ENCODE measurements at places on chromosomes 5 and 9.

- DNase-seq = no peak
These were observed 873 bp downstream of the C9orf50 start for GRCh38 chr9:129619787-129620668.

- DNase-seq = no peak
These were observed 695.0 kb downstream of the DTWD2 start for GRCh38 chr5:118293378-118293777.

DNA sequence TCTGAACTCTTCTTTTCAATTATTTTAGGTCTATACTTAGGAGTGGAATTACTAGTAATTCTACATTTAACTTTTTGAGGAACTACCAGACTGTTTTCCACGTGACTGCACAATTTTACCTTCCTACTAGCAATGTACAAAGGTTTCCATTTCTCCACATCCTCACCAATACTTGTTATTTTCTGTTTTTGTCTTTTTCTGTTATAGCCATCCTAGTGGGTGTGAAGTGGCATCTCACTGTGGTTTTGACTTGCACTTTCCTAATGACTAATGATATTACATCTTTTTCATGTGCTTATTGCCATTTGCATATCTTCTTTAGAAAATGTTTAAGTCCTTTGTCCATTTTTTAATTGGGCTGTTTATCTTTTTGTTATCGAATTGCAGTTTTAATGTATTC lies 136.9 kb upstream of the EGFLAM start:
- DNase-seq = no peak

DNA sequence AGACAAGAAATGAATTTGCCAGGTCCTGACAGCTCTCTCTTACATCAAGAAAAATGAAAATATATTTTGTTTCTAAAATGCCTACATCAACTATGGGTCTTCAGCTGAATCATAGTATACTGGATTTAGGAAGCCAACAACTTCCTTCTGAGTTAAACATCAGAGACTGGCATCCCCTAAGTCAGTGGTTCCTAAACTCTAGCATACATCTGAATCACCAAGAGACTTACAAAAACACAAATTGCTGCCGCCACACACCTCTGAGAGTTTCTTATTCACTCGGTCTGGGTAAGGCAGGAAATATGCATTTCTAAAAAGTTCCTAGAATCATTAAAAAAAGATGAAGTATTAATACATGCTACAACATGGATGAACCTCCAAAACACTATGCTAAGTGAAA lies 60.4 kb upstream of the TMEM252 start:
- peak; percentile 50 for DNase-seq

- no peak for DNase-seq
These were observed 27.2 kb downstream of the TNFAIP8 start for GRCh38 chr5:119383008-119383407.

DNA sequence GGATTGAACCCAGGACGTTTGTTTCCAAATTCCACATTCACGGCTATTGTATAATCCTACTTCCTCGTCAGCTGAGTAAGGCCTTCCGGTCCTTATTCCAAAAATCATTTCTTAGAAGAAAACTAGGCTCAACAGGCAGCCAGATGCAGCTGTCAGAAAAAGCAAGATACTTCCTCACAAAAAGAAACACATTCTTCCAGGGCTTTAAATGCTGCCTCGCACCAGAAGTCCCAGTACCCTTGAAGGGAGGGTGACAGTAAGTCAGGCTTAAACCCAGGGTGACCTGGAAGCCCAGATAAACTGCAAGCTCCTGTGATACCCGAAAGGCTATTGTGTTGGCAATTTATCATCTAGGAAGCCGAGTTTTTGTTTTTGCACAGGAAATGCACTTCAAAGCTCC lies 414.0 kb downstream of the NFIB start:
- no peak for DNase-seq

- DNase-seq = no peak
These were observed at the start of gene CSF2 for GRCh38 chr5:132073231-132074013. TSS of gene CSF2 (plus strand) at chr5:132073789. CDS start at chr5:132073824, 35 bp downstream.

DNA sequence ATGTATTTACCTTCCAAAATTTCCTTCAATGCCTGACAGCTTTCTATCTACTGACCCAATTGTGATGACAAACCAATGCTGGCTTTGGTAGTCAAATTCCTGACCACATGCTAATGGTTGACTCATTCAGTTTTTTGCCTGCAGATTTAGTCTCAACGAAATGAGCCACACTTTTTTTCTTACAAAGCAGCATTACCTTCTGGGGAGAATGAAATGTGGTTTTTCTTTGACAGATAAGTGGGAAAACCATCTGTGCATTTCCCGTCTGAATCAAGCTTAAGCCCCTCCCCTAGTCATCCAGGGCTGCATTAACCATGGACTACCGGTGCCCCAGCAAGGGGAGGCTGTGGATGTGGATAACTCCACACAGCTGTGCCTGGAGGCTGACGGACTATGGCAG lies 99.6 kb upstream of the TAF11L2 start:
- peak; percentile 72 for DNase-seq

DNA sequence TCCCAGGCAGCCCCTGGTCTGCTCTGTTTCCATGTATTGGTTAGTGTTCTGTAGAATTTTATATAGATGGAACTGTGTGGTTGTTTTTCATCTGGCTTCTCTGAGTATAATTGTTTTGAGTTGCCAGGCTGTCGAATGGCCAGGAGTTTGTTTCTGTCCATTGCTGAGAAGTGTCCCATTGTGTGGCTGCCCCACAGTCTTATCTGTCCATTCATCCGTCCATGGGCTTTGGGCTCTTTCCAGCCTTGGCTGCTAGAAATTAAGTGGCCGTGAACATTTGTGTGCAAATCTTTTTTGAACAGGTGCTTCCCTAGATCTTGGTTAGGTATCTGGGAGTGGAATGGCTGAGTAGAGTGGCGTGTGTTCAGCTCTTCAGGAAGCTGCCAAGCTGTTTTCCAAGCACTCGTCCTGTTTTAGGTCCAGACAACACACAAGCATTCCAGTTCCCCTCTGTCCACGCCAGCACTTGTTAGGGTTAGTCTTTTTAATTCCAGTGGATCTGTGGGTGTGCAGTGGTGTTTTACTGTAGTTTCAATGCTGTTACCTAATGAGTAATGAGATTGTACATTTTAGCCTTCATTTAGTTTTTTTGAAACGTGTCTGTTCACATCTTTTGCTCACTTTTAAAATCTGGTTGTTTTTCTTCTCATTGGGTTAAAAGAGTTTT lies 122.2 kb upstream of the CACNA1B start:
- DNase-seq = no peak

DNA sequence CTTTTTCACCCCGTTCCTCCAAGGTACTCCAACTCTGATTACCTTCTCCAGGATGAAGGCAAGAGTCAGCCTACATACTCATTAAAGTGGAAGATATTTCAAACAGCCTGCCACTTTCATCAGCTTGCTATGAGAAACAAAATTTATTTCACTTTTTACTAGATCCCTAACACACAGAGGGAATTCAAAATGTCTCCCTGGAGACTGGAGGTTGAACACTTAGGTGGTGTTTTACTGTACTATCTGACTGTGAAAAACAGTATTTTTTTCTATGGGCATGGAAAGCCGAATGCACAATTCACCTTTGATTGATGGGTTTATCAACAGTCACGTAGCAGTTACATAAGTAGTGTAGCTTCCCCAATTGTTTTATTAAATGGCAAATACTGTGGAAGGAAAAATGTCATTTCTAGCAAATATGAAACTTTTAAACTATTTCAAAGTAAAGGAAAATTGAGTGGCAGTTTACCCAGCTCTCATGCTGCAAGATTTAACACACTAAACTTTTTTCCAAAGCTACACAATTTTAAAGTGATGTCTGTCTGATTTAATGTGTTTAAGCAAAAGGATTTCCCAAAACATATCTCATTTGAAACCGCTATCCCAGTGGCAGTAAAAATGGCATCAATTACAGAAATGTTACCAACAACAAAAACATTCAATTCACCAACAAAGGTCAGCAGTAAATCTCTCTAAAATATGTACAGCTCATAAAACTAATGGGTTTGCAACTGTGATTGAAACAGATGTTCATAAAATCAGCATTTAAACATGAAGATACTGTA lies 125.0 kb upstream of the TLE4 start:
- no peak for DNase-seq

DNA sequence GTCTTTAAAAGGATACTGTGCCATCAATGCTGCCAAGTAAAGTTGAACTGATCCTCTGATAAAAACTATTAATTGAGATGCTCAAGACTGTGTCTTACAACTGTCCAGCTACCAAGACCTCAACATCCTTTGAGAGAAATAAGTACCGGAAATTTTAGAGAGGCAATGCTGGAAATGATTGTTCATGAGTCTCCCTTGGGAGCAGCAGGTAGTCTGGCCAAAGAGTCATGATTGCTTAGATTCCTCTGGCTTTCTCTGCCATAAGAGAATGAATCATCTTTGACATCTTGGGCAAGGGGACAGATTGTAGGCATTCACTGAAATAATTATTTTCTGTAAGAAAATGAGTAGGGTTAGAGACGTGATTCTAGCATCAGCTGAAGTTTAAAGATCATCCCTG lies 466.6 kb upstream of the DAB2 start:
- no peak for DNase-seq

DNA sequence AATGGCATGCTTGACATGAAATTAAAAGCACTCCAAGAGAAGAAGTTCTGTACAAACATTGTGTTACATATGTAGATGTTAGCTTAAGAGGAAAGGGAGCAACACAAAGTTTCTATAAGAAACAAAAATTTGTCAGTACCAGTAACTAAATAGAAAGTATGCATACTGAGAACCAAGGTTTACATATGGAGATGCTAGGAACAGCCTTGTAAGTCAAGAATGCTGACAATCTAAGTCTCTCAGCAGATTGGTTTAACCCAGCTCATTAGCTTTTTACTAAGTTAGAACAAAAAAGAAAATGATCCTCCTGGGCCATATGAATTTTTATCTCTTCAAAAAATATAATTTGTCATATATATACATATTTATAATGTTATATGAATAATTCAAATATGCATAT lies 2022.1 kb upstream of the ACO1 start:
- no peak for DNase-seq

GRCh38 chr5:166083183-166083959 lies 2208.1 kb upstream of the WWC1 start:
- DNase-seq = no peak

DNA sequence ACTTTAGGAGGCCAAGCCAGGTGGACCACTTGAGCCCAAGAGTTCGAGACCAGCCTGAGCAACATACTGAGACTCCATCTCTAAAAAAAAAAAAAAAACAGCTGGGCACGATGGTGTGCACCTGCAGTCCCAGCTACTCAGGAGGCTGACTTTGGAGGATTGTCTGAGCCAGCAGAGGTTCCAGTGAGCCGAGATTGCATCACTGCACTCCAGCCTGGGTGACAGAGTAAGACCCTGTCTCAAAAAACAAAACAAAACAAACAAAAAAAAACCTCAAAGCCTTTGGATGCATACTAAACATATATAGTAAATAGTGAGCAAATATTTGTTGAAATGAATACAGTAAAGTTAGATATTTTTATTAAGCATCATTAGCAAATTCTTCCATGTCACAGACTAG lies 5.3 kb downstream of the SLC35D2 start:
- DNase-seq = no peak

DNA sequence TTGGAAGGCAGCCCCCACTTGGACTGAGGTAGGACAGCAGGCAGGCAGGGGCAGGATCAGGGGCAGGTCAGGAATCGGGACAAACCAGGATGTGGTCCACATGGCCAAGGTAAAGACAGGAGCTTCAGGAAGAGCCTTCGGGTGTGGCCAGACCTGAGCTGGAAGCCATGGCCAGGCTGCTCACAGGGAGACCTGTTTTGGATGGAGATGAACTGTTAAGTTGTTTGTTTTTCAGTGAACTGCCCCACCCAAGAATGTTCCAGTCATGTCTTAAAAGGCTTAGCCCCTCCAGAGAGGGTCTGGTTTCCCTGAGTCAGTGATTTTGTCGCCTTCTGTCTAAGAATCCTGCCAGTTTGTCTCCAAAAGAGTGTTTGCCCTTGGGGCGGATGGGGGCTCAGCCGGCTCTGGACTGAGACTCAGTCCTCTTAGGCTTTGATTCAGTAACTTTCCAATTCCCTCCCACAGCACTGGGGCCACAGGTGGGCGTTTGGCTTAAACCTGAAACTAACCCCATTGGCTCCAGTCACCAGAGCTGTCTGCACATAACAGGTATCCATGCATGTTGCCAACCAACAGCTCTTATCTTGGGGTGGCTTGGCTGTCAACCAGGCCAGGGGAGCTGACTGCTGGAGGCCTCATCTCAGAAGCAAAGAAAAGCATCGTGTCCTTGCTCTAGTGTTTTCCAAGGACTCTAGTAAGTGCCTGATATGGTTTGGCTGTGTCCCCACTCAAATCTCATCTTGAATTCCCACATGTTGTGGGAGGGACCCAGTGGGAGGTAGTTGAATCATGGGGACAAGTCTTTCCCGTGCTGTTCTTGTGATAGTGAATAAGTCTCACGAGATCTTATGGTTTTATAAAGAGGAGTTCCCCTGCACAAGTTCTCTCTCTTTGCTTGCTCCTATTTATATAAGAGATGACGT lies 11.3 kb upstream of the ANKH start:
- no peak for DNase-seq

DNA sequence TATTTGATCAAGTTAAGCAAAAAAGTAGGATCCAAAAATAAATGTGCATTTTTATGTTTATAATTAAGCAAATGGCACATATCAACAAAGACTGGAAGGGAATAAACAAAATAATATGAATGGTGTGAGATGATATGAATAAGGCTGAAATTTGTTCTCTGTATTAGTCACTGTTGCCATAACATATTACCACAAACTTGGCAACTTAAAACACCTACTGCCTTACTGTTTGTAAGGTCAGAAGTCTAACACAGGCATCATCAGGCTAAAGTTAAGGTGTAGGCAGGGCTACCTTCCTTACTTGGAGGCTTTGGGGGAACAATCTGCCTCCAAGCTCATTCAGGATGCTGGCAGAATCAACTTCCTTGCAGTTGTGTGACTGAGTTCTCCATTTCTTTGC lies 19.3 kb downstream of the PGGT1B start:
- no peak for DNase-seq

DNA sequence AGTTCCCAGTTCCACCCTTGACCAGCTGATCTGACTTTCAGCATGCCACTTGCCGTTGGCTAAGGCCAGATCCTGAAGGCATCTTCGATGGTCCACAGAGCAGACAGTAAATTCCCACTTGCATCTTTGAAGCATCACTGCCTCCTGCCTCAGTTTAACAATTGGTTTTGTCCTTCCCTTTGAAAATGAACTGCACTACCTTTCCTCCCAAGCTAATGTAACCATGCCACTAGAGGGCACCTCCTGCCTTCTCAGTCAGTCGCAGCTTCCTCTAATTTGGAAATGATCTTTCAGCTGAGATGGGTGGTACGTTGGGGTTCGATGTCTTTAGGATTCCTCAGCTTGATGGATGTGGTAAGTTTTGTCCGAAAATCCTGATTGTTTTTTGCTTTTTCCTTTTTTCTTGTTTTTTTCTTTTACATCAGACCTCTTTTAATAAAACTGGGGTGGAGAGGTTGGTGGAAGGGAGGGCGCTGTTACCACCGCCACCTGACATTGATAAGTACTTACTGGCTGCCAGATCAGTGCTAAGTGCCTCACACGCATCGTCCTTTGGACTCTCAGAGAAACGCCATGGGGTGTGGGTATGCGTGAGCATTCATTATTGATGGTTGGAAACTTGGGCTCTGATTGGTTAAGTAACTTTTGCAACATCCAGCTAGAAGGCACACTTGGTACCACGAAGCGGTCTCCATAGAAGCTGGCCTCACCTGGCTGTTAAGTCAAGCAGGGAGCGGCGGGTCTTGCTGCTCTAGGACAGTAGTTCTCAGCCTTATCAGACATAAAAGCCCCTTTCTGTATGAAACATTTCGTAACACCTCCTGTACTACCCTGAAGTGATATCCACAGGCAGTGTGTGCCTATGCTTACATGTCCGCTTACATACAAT lies 16.9 kb downstream of the PTTG1 start:
- DNase-seq = peak; percentile 83
